ENCODE measurements at places on chromosomes 13 and 19.

GRCh38 chr19:35206379-35206778 is 22.2 kb downstream of the FAM187B start:
- no peak for DNase-seq

- DNase-seq, result no peak
Observed at GRCh38 chr19:1258707-1259205, 10.4 kb downstream of the MIDN start.

DNA sequence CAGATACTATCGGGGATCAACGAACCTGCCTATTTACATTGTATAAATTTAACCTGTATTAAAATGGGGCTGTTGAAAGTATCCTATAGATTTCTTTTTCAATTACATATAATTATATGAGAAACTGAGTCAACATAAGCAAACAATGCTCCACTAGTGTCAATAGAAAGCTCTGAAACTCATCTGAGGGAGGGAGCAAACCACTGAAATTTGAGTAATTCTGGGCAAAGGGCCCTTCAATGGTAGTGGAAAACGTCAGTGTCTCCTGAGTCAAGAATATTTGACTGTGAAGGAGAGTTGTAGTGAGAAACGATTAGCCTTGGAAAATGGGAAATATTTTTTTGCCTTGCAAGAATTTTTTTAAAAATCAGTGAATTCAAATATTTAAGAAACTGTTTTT is 17.6 kb upstream of the VN1R4 start:
- no peak for DNase-seq

- no peak for DNase-seq
Observed at GRCh38 chr19:12841094-12841493, 2.8 kb downstream of the MAST1 start.

DNA sequence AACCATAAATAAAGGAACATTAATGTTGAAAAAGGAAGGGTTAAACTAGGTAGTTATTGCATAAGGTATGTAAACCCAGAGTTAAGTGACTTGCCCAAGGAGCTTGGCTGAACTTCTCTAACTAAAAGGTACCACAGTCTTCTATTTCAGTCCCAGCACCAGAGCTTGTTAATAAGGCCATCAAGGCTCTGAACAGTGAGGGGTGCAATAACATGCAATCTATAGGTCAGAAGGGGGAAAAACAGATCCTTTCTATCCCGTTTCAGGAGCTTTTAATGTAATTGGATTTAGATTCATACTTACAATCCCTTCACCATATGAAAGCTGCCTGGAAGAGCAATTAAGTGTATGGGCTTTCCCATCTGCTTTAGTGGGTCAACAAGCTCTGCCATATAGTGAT is 441.5 kb upstream of the SPRY2 start:
- DNase-seq, result no peak

DNA sequence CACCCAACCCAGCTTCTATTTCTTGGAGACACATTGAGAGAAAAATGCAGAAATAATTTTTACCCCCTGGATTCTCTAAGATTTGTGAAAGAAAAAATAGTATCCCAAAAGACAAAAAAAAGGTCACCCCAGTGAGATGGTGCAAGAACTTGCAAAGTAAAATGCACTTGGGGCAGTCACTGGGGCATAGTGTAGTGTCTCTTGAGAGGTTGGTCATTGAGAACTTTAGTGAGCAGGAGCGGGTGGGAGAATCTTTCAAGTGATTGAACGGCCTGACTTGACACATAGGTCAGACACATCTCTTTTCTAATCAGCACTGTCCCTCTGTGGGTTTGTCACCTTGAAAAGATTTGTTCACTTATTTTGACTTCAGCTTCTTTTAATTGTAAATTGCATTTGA is 2.4 kb downstream of the ZNF85 start:
- no peak for DNase-seq

DNA sequence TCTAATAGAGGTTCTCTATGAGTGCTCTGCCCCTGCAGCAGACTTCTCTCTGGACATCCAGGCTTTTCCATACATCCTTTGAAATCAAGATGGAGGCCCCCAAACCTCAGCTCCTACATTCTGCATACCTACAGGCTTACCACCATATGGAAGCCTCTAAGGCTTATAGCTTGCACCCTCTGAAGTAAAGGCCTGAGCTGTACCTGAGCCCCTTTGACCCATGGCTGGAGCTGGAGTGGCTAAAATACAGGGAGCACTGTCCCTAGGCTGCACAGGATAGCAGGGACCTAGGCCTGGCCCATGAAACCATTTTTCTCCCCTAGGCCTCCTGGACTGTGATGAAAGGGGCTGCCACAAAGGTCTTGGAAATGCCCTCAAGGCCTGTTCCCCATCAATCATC is 1086.1 kb upstream of the MIR17HG start:
- DNase-seq, result no peak

DNA sequence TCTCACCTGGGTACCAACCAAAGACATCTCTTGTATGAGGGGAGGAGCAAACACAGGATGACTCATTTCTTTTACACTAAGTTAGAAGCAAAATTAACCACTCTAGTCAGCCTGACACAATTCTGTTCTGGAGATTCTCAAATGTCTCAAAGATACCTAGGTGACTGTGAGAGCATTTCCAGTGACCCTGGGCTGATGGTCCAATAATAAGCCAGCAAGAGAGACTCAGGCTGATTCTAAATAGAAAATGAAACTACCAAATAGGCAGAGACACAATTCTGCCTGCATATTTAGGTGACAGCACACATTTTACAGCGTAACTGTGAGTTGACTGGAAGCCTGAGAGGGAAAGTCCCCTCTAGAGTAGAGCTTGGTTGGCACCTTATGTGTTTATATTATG is 16.3 kb downstream of the ZNF91 start:
- no peak for DNase-seq

GRCh38 chr13:98447881-98448641 is 128.8 kb downstream of the STK24 start:
- DNase-seq, result no peak

- DNase-seq, result no peak
Observed at GRCh38 chr19:29810504-29810871, 1.3 kb upstream of the CCNE1 start.

- DNase-seq, result no peak
Observed at GRCh38 chr13:74129500-74130191, 4.6 kb downstream of the KLF12 start.

GRCh38 chr13:20303636-20304035 is 71.5 kb upstream of the GJB6 start:
- no peak for DNase-seq

DNA sequence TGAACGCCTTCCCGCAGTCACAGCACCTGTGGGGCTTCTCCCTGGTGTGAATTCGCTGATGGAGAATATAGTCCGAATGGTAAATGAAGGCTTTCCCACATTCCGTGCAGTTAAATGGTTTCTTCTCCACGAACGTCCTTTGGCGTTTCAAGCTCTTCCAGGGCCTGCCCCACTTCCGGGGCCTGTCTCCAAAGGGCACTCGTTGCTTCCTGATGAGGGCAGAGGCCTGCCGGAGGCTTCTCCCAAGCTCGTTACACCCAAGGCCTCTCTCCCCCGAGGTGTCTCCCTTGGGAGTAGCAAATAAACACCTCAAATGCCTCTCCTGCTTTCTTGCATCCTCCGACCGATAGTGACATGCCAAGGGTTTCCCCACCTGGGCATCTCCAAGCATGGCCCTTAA is 34.3 kb downstream of the ZNF473 start:
- DNase-seq, result no peak

GRCh38 chr19:28966737-28967399 is 246.1 kb downstream of the UQCRFS1 start:
- DNase-seq, result no peak

- DNase-seq, result no peak
Observed at GRCh38 chr19:47998800-47999199, 4.4 kb downstream of the ELSPBP1 start.

- no peak for DNase-seq
Observed at GRCh38 chr13:99280166-99280565, 22.0 kb upstream of the GPR18 start.

DNA sequence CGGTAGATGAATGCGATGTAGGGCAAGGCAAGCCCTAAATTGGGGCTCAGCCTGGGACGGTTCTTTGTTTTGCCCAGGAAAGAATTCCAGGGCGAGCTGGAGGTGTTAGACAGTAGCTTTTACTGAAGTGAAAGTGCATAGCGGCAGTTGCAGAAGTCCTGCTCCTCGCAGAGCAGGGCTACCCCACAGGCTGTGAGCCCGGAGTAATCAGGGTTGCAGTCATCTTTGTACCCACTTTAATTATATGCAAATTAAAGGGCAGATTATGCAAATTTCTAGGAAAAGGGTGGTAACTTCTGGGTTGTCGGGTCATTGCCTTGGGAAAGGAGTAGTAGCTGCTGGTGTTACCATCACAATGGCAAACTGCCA is 30.5 kb downstream of the VAV1 start:
- no peak for DNase-seq

DNA sequence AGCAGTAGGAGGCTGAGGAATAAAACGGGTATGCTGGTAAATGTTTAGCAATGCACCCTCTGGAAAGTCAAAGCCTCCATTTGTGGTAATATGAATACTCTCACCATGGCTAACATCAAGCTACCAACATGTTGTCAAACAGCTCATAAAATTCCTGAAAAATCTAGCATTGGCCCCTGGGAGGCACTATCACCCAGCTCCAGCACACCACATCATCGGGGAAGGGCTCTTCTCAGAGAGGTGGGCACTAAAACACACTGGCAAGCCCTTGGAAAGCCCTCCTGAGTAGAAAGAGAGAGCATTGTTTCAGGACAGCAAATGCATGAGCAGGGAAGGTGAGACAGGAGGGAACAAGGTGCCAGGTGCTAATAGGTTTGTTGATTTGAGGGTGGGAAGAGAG is 53.9 kb upstream of the FLT1 start:
- DNase-seq, result no peak

- DNase-seq, result no peak
Observed at GRCh38 chr19:2978772-2979171, 1.4 kb downstream of the TLE6 start.

DNA sequence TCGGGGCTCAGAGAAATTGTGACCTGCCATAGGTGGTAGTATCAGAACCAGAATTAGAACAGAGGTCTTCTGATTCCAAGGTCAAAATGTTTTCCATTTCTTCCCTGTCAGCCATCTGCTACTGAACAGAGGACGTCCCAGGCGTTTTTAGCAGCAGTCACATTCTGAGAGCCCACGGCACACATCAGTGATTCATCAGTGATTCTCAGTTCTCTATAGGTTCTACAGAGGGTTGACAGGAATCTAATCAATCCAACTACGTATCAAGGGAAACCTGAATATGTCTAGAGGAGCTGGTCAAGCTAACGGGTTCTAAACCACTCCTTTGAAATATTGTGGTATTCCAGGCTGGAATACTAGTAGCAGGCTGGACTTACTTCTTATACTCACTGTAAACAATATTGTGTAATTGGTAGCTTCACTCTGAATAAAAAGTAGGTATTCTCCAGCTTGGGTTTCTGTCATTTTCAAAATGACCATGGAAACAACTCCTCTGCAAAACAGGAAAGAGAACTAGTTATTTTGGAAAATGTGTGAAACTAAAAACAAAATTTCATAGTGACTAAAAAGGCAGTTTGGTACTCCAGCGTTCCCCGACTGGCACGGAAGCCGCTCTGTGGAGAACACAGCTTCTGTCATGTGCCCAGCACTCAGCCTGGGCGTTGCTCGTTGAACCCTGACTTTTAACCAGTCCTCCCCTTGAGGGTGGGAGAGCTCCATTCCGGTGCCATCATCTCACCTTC is 43.2 kb downstream of the FLT3 start:
- no peak for DNase-seq
